Glutamatergic neuron (in vitro differentiated cells): ENCODE measurements at places on chromosomes 4 and X.
A peak's percentile ranks its signal among the peaks of the same experiment; 100 is the strongest.

- no peak overlapping the region for H3K4me3 ChIP-seq
- H3K36me3 ChIP-seq: no peaks in the 10 kb centered on the region
- H3K4me1 ChIP-seq: no peaks in the 10 kb centered on the region
- no peak for DNase-seq
Observed at GRCh38 chrX:16464369-16464768, 185.6 kb upstream of the S100G start.

DNA sequence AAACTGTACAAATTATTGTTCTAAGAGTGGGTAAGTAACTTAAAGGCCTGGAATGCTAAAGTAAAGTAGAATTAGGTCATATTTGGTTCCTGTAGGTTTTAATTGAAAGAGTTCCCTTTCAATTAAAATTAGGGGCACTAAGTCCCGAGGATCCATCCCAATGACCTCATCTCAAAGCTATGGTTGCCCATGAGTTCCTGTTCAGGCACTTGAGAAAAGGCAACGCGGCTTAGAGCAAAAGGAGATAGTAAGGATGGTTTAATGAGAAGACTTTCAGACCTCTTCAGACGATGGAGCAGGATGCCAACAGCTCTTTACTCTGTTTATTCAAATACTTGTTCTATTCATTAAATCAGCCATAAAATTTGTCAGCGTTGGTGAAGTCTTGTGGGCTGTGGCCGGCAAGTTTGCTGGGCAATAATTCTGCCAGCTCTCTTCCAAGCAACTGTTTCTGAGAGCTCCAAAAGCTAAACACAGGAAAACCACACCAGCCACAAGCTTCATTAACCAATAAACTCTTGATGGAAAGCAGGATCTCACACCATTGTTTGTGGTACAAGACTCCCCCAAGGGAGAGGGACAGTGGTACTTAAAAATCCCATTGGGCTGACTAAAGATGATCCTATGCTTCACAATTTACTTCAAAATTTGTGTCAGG is 167.4 kb downstream of the COL4A6 start:
- H3K27ac ChIP-seq: no peak overlapping the region
- H3K4me3 ChIP-seq: no peak overlapping the region
- no peak for DNase-seq
- H3K27me3 ChIP-seq: no peaks in the 10 kb centered on the region
- no peaks in the 10 kb centered on the region for H3K4me1 ChIP-seq
- no peaks in the 10 kb centered on the region for H3K36me3 ChIP-seq

DNA sequence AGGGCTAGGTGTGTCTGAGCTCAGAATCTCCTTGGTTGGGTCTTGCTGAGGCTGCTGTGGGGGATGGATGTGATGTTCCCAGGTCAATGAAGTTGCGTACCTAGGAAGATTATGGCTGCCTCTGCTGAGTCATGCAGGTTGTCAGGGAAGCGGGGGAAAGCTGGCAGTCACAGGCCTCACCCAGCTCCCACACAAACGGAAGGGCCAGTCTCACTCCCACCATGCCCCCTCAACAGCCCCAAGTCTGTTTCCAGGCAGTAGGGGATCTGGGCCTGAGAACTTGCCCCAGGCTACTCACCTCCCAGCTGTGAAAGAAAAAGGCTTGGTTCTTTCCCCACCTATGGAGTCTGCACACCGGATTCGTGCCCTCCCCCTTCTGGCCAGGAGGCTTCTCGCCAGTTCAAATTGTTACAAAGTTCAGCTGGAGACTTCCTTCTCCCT is 72.9 kb downstream of the WDR44 start:
- no peak for DNase-seq
- H3K4me1 ChIP-seq: no peaks in the 10 kb centered on the region
- H3K4me3 ChIP-seq: no peak overlapping the region
- no peak overlapping the region for H3K27ac ChIP-seq
- H3K27me3 ChIP-seq: no peaks in the 10 kb centered on the region
- H3K36me3 ChIP-seq: no peaks in the 10 kb centered on the region

- H3K4me1 ChIP-seq: no peaks in the 10 kb centered on the region
- H3K36me3 ChIP-seq: no peaks in the 10 kb centered on the region
- DNase-seq: no peak
Observed at GRCh38 chrX:11663875-11664210, 1.9 kb downstream of the ARHGAP6 start.

DNA sequence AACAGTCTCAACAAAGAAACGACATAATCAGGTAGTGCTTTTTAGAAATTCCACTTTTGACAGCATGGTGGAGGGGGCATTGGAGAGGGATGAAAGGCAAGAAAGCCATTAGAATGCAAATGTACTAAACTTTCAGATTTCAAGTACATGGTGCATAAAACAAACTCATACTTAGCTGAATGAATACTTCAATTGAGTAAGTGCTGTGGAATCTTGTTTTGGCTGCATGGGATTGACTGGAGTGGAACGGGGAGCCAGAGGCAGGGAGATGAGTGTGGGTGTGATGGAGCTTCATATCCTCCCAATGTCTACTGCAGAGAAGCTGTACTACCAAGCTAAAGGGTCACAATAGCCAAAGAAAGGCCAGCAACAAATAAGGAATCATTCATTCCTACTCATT is 52.4 kb downstream of the USP46 start:
- no peaks in the 10 kb centered on the region for H3K4me1 ChIP-seq
- DNase-seq: no peak
- H3K27me3 ChIP-seq: peaks cover 2% of the 10 kb centered on the region

- no peak for DNase-seq
- peaks cover 38% of the 10 kb centered on the region for H3K4me1 ChIP-seq
- peaks cover 8% of the 10 kb centered on the region for H3K27me3 ChIP-seq
- no peaks in the 10 kb centered on the region for H3K36me3 ChIP-seq
Observed at GRCh38 chr4:76950956-76951671, 1.6 kb downstream of the SEPTIN11 start.

DNA sequence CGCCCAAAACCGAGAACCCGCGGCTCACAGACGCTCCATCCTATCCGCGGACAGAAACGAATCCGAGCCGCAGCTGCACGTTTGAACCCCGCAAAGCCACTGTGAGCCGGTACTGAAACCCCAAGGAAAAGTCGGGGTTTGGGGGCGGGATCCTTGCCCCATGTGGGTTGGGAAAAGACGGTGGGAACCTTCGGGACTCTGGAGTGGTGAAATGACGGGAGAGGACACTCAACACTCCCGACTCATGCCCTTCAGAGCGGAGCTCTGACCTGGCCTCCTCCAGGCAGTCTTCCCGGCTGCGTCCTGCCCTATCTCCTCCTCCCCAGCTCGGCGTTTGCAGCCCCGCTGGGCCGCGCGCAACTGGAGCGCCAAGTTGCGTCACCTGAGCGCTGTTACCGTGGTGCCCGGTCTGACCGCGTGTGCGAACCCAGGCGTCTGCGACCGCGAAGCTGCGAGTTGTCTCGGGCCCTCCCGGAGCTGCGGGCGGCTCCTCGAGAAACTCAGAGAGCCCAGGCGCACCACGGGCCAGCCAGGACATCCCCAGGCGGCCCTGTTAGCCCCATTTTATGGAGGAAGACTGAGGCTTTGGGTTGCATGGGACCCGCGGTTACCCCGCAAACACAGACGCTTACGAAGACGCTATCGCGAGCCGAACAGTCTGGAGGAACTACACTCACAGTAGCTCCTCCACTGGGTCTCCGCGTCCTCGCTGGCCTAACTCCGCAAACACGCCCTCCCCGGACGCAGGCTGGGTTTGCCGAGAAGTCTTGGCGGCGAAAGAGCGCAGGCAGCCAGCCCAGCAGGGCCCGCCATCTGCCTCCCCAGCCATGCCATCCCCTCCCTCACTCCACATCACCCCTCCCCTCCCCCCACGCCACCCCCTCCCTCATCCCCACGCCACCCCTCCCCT is 20.3 kb upstream of the HMX1 start:
- DNase-seq: peak; percentile 56
- H3K4me1 ChIP-seq: no peaks in the 10 kb centered on the region
- H3K27me3 ChIP-seq: peaks cover 25% of the 10 kb centered on the region
- peak overlapping the region; percentile 46 for H3K4me3 ChIP-seq
- H3K36me3 ChIP-seq: no peaks in the 10 kb centered on the region
- no peak overlapping the region for H3K27ac ChIP-seq

DNA sequence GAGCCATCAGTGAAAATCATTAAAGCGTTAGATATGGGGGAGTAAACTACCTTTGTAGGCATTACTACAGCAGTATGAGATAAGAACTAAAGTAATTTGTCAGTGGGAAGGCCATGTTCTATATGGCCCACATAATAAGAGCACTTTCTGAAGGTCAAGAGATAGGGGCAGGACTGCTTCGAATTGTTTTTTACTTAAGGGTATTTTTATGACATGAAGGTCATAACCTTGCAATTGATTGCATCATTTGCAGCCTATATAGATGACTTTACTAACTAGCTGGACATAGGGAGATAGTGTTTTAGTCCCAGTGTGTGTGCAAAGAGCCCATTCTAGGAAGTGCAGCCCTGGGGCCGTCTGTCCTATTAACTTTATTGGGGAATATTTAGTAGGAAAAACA is 23.6 kb upstream of the GC start:
- H3K27ac ChIP-seq: no peak overlapping the region
- no peak overlapping the region for H3K4me3 ChIP-seq
- no peaks in the 10 kb centered on the region for H3K4me1 ChIP-seq

DNA sequence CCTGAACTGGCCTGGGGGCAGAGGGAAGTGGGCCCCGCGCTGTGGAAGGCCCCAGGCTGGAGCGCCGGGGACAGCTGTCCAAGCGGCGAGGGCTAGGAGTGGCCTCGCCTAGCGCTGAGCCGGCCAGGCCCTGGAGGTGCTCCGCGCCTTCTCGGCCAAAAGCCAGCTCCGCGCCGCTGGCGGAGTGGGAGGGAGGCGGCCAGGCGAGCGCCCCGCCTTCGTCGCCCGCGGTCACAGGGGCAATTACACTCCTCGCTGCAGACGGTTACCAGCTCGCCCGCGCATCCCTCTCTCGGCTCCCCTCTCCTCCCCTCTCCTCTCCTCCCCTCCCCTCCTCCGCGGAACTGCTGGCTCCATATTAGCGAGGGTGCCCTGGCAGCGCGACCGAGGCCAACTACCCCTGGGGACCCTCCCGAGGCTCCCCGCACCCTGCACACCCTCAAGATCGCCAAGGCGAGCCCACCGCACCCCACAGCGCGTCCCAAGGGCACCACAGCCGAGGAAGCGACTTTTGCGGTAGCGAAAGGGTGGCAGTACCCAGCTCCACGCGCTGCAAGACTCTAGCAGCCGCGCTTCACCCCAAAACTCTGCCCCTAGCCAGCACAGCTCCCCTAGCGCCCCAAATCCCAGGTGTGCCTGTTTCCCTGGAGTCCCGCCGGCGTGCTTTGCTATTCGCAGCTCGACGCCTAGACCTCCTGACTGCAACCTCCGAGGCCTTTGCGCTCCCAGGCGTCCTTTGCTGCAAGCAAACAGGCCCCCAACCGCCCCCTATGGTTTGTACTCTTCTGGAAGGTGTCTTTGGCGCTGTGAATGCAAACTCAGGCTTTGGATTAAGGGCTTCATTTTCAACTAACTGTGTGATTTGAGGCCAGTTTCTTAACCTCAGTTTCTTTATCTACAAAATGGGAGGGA is 91.4 kb downstream of the BCOR start:
- peaks cover 2% of the 10 kb centered on the region for H3K27me3 ChIP-seq
- no peak overlapping the region for H3K27ac ChIP-seq
- no peaks in the 10 kb centered on the region for H3K36me3 ChIP-seq
- DNase-seq: peak; percentile 68

- no peak overlapping the region for H3K4me3 ChIP-seq
- no peaks in the 10 kb centered on the region for H3K27me3 ChIP-seq
- no peaks in the 10 kb centered on the region for H3K36me3 ChIP-seq
- no peak for DNase-seq
- H3K27ac ChIP-seq: no peak overlapping the region
Observed at GRCh38 chrX:136219893-136220292, 31.3 kb downstream of the MAP7D3 start.

DNA sequence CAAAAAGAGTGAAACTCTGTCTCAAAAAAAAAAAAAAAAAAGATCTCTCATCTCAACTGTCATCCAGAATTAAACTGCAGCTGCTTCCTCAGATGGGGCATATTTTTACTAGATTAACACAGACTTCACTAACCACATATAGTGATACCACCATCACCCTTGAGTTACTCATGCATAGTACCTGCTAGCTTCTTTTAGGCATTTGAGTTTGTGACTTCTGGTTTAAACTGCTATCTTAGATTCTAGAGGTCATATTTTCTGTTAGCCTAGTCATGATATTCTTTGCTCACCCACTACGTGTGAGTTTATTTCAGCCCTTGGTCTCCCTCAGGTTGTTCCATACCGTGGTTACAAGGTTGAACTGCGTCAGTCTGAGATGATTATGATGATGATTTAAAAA is 154.9 kb upstream of the BMP3 start:
- no peak overlapping the region for H3K27ac ChIP-seq
- H3K4me1 ChIP-seq: no peaks in the 10 kb centered on the region
- H3K36me3 ChIP-seq: no peaks in the 10 kb centered on the region
- DNase-seq: no peak
- no peaks in the 10 kb centered on the region for H3K27me3 ChIP-seq
- no peak overlapping the region for H3K4me3 ChIP-seq

DNA sequence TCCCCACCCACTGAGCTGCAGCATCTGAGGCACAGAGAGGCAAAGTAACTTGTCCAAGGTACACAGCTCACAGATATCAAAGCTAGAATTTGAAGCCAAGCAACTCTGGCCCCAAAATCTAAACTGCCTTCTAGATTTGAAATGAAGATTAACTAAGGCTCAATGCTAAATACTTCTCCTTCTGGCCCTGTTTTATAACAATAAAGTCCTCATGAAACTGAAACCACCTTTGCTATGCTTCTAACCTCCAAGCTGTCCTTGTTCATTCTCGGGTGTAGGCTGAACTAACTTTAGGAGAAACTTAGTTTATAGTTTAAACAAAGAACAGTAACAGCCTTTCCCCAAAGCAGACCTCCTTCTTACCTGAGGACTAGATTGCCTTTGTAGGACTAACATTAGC is 93.6 kb downstream of the DCTD start:
- H3K27me3 ChIP-seq: peaks cover 3% of the 10 kb centered on the region
- peaks cover 4% of the 10 kb centered on the region for H3K36me3 ChIP-seq
- H3K27ac ChIP-seq: no peak overlapping the region

- H3K27me3 ChIP-seq: peaks cover 2% of the 10 kb centered on the region
- no peak overlapping the region for H3K4me3 ChIP-seq
- H3K36me3 ChIP-seq: no peaks in the 10 kb centered on the region
- no peak overlapping the region for H3K27ac ChIP-seq
- DNase-seq: no peak
- H3K4me1 ChIP-seq: no peaks in the 10 kb centered on the region
Observed at GRCh38 chrX:106621836-106622235, 10.1 kb downstream of the RADX start.

DNA sequence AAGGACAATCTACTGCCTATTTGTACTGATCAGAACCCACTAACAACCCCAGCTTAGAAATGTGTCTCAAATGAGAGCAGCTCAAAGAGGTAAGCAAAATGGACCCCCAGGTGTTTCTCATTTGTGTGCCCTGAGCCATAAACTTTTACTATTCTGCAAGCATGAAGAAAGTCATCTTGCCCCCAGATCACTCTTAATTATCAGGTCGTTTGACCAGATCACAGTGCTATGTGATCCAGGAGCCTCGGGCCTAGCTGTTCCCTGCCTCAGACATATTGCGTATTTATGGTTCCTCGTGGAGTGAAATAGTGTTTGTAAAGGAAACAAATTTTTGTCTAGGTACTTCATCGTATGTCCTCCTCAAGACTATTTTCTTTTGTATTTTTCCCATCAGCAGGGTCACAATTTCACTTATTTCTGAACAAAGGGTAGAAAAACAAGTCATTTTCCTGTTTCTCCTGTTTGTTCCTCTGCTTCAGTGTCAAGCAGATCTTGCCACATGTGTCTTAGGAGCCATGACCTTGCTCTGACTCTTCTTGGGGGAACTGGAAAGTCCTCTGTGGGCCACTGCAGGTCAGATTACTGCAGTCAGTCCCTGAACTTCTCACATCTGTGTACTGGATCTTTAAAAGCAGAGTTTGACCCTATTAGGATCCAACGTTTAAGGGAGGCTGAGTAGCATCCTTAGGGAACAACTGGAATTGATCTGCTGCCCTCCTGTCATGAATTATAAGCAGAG is 194.9 kb downstream of the PALLD start:
- H3K4me1 ChIP-seq: peaks cover 22% of the 10 kb centered on the region
- H3K36me3 ChIP-seq: no peaks in the 10 kb centered on the region
- peaks cover 2% of the 10 kb centered on the region for H3K27me3 ChIP-seq
- no peak for DNase-seq
